ENCODE measurements at places on chromosomes 5 and 9.

- peak; percentile 69 for DNase-seq
Measured at GRCh38 chr5:82334856-82335255, 56.7 kb upstream of the RPS23 start.

- DNase-seq: no peak
Measured at GRCh38 chr9:133273098-133273497, 1.9 kb downstream of the ABO start.

DNA sequence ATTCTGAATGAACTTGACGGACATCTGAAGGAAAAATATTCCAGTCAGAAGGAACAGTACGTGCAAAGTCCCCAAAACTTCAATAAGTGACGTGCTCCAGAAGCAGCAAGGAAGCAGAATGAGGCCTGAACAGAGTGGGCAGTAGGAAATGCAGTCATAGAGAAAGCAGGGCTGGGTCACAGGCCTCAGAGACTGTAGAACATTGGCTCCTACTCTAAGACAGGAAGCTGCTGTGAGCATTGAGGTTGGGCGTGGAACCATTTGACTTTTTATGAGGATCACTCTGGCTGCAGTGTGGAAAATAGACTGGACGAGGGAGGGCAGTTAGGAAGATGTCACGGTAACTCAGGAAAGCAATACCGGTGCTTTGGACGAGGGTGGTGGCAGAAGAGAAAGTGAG, 64.0 kb downstream of the DOCK8 start:
- DNase-seq: no peak

DNA sequence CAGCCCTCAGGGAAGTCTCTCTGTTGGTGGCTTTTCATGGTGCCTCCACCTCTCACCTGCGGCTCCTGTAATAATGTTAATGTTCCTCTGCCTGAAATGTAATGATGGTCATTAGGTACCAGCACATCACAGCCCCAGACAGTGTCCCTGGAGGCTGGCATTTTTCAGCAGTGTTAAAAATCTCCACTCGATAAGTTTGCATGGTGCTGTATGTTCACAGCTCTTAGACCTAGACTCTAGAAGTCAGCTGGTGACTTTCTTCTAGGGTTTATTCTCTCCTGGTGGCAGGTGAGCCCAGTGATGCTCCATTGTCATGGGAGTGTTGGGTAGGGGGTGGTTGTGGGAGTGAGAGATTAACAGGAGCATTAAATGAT, 53.1 kb downstream of the GPR107 start:
- DNase-seq: no peak

DNA sequence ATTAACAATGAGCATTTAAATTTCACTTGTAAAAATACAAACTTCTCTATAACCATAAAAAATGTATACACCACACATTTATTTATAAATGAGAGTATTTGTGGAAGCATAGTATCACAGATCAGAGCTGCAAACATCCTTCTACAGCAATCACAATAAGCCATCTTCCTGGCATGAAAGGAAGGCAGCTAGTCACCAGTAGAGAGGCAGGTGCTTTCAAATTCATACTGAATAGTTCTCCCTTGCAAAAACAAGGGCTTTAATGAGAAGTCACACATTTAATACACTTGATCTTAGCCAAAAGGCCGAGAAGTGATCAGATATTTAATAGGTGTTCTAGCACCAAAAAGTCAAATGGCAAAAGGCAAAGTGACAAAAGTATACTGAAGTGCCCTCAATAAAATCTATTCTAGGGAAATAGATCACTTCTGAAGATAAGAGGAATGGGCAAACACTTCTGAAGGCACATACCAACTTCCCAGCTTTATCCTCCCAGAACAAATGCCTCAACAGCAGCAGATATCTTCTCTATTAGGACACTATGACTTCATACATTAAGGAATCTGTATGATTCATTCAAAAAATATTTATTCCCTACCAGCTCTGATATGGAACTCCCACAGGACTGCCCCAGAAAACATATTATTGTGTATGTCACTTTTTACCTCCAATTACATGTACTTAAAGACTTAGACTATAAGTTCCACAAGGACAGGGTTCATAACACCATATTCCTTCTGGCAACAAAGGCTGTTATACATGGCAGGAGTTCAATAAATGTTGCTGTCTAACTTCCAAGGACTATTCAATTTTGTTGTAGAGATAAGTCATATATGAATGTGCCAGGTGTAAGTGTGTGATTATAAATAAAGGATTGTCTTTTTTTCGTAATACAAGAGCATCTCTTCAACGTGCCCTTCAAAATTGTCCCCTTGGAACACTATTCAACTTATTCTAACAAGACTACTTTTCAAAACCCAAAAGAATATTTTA, 31.7 kb downstream of the MAPKAP1 start:
- DNase-seq: peak; percentile 72

GRCh38 chr5:35487233-35488025, 130.2 kb upstream of the SPEF2 start:
- no peak for DNase-seq

- no peak for DNase-seq
Measured at GRCh38 chr9:92663951-92664350, 6.0 kb downstream of the IPPK start.

DNA sequence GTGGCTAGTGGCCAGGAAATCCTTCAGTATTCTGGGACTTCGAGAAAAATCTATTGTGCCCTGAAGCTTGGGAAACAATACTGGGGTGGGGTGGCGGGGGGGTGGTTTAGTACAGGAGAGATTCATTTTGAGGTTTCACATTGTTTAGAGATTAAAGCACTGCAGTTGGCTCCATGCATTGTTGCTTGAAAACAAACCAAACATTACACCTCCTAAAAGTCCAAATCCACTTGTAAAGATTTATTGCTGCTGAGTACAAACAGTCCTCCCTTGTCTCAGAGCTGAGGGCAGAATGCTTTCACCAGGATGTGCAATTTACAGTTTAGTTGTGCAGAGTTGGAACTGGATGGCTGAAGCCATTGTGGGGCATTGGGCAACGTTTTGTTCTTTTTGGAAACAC, 49.4 kb downstream of the GGTA1 start:
- DNase-seq: peak; percentile 25

- peak; percentile 20 for DNase-seq
Measured at GRCh38 chr9:84216151-84216550, 124.4 kb downstream of the SLC28A3 start.

GRCh38 chr5:138024117-138024516, 8.8 kb downstream of the FAM13B start:
- DNase-seq: peak; percentile 45

DNA sequence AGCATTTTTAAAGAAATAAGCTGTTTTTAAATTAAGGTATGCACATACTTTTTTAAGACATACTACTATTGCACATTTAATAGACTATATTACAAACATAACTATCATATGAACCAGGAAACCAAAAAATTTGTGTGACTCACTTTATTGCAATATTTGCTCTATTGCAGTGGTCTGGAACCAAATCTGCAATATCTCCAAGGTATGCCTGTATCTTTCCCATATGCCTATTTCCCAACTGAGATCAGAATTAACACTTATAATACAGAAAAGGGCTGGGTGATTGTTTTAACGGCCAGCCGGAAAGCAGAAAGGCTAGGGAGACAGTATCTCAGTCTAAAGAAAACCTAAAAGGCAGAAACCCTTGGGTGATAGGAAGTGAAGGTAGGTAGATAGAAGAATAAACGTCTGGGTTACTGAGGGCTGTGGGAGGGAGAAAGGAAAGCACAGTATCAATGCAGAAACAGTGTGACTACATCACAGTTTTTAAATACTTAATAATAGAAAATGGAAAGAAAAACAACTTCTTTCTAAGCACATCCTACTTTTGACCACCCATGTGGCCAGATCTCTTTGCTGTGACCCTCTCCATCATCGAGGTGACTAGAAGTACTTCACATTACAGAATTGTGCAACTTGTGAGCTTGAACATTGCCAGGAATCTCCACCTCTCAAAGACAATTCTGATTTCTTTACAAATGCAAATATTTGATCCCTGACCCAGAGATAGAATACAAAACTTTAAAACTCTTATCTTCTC, 126.4 kb downstream of the LPAR1 start:
- peak; percentile 84 for DNase-seq

DNA sequence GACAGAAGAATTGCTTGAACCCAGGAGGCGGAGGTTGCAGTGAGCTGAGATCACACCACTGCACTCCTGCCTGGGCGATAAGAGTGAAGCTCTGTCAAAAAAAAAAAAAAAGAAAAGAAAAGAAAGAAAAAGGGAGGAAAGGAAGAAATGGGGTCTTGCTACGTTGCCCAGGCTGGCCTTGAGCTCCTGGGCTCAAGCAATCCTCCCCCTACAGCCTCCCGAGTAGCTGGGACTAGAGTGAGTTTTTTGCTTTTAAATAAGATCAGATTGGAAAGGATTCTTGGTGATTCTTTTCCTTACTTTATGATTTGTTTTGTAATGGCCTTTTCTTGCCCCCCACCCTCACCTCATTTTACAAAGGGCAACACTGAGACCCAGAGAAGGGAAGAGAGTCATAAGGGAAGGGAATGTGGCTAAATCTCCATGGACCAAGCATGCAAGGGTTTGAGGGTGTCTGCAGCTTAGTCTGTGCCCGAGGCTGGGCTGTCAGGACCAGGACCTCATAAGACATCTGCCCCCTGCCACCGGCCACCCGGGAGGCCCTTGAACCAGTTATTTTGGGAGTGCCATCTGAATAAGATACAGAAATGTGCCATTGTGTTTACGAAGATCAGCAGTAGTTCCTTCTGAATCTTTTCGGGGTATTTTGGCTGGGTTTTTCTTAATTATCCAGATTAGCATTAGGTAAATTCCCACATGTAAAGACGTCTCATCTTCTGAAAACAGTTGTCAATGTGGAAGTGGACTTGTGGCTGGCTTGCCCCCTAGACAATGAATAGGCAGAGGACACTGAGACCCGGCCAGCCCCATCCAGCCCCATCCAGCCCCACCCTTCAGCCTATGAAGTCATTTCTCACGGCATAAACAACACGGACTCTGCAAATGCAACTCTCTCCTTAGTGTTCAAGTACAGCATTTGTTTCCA, 44.5 kb upstream of the GRHPR start:
- no peak for DNase-seq

DNA sequence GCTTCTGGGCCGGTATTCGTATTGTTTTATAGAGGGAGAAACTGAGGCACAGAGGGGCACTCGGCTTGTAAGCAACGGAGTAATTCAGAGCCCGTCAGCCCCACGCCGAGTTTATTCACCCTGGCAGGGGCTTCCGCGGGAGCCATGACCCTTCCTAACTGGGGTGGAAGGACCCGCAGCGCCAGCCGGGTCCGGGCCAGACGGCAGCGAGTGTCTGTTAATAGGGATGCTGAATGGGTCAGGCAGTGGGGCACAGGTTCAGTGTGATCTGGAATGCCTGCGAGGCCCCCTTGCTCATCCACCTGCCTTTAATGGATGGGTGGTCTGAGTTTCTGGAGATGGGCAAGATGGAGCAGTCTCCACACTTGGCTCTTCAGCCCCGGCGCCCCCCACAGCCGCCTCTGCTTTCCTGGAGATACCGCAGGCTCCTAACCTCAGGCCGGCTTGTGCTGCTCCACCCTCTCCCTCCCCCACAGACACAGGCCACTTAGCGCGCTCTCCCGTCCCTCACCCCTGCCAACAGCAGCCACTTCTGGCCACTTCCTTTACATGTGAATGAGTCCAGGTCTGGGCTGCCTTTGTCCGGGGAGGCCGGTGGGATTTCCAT, 147.1 kb downstream of the ERCC6L2 start:
- DNase-seq: no peak

GRCh38 chr5:76074487-76075065, 8.6 kb upstream of the SV2C start:
- DNase-seq: no peak

- no peak for DNase-seq
Measured at GRCh38 chr5:111703662-111704061, 53.3 kb downstream of the NREP start.

- DNase-seq: no peak
Measured at GRCh38 chr9:21683484-21684175, 118.8 kb upstream of the MTAP start.

GRCh38 chr5:55162666-55163065, 2.7 kb downstream of the GPX8 start:
- no peak for DNase-seq

- peak; percentile 70 for DNase-seq
Measured at GRCh38 chr5:83567741-83568140, 96.2 kb downstream of the VCAN start.

- DNase-seq: no peak
Measured at GRCh38 chr5:168801567-168801966, 222.4 kb upstream of the PANK3 start.

- no peak for DNase-seq
Measured at GRCh38 chr5:119200795-119201194, 129.9 kb downstream of the DMXL1 start.

GRCh38 chr9:5825223-5825622, 7.7 kb downstream of the ERMP1 start:
- DNase-seq: no peak

- DNase-seq: no peak
Measured at GRCh38 chr5:157354800-157355199, 88.9 kb downstream of the CYFIP2 start.

- DNase-seq: peak; percentile 8
Measured at GRCh38 chr5:146103594-146103993, 1.8 kb downstream of the PLAC8L1 start.

DNA sequence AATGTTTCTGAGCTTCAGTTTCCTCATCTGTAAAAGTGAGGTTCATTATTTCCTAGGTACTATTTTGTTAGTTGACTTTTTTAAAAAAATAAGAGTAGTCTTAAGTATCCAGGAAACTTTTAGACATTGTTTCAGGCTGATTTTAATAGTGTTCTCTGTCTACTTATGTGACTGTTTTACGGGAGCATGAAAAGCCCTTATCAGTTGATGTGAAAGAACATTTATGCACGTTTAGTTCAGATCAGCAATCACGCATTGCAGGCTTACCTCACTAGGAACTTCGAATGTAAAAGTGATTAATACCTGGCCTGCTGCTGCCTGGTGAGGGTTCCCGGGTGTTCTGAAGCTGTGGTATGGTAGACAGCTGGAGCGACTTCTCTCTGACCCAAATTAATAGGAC, 8.1 kb downstream of the SNX18 start:
- DNase-seq: no peak

DNA sequence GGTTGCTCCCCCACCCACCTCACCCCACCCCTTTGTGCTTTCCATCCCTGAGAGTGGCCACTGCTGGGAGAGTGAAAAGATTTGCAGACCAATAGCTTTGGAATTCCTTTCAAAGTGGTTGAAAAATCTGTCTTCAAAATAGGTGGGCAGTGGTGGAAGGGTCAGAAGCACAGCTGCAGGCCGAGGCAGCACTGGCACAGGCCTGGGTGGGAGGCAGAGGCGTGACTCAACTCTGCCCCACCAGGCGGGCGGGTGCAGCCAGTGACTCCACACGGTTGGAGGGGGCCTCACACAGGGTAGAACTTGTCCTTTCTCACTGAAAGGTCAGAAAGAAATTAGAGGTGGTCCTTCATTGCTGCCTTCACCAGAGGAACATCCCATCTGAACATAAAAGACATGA, 214.9 kb upstream of the TBCA start:
- DNase-seq: no peak
